ENCODE measurements at places on chromosomes 11 and 22. TPM values are rescaled to one million over a fixed set of nuclear protein-coding genes. Genes with fewer than 3 reads are reported as not detected.

The CRYBB2 gene
- total RNA-seq = not detected

The CALCA gene
- not detected for total RNA-seq

The MEI1 gene
- not detected for total RNA-seq

The BACE1 gene
- total RNA-seq = 27.2 TPM

The DCDC1 gene
- not detected for total RNA-seq

The B4GAT1 gene
- 64.2 TPM for total RNA-seq
